GM23248 (cell line): ENCODE measurements at places on chromosomes 13 and 19. TPM values are rescaled to one million over a fixed set of nuclear protein-coding genes. Genes with fewer than 3 reads are reported as not detected.
A peak's percentile ranks its signal among the peaks of the same experiment; 100 is the strongest.

DNA sequence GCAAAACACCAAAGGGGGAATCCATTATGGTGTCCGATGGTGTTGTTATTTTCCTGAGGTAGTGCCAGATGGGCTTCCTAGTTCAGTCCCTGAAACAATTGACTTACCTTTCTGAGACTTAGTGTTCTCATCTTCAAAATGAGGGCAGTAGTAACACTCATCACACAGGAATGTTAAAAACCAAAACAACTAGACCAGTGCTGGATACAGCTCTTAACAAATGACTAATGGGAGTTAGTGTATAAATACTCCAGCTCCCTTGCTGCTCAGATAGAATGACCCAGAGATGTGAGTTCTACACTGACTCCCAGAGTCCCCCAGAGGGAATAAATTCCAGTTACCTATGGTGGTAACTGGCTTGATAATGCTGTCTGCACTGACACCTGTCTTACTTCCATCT is 49.9 kb downstream of the MBD3L2B start:
- peak; percentile 26 for DNase-seq

GRCh38 chr13:70237131-70237530 is 128.9 kb upstream of the KLHL1 start:
- no peak for DNase-seq

GRCh38 chr19:47231215-47232054 is 436 bp upstream of the BBC3 start:
- peak; percentile 93 for DNase-seq

DNA sequence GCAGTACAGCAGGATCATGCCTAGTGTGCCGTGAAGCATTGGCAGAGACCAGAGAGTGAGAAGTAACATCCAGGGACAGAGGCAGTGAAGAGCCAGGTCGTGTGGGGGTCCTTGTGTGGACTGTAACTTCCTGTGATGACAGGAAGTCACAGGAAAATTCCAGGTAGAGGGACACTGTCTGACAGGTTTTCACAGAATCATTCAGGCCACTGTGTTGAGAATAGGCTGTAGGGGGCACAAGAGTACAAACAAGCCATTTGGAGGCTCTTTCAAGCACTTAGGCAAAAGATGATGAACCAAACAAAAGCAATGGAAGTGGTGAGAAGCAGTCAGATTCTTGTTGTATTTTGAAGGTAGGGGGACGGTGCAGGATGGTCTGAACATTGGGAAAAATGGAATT is 46.4 kb downstream of the N4BP2L1 start:
- peak; percentile 27 for DNase-seq

DNA sequence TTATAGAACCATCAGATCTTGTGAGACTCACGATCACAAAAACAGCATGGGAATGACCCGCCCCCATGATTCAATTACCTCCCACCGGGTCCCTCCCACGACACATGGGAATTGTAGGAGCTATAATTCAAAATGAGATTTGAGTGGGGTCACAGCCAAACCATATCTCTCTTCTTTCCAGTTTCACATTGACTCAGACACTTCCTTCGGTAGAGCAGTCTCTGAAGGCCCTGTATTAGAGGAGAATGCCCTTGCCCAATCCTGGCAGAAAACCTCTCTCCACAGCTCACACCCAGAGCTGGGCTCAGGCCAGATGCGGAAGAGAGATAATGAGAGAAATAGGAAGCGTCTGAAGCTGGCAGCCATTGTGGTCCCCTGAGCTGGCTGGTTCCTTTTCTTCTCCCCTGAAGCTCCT is 72.4 kb upstream of the CLDN10 start:
- no peak for DNase-seq

GRCh38 chr19:51009061-51009891 is 7.9 kb upstream of the KLK8 start:
- no peak for DNase-seq

DNA sequence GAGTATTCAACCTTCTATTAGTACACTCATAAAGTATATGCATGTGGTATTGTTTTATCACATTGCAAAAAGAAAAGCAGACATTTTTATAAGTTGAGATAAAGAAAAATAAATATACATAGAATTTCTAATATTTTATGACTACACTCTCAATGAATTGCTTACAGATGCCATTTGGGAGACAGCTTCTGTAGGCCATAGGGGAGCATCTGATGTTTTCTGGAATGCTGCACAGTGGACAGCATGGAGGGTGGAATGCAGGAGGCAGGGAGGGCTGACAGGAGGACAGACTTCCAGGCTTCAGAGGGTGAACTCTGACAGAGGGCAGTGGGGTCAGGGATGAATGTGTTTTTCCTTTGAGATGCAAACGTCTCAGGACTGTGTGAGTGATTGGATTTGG is 45.8 kb downstream of the MIPEP start:
- no peak for DNase-seq

DNA sequence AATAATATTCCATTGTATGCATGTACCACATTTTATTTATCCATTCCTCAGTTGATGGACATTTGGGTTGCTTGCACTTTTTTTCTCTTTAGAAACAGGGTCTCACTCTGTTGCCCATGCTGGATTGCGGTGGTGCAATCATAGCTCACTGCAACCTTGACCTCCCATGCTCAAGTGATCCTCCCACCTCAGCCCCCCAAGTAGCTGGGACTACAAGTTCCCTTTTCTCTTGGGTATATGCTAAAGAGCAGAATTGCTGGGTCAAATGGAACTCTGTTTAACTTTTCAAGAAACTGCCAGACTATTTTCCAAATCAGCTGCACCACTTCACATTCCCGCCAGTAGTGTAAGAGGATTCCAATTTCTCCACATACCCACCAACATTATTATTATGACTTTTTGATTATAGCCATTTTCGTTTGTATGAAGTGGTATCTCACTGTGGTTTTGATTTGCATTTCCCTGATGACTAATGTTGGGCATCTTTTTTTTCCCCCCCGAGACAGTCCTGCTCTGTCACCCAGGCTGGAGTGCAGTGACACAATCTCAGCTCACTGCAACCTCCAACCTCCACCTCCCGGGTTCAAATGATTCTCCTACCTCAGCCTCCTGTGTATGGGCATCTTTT is 7.6 kb upstream of the IPO5 start:
- peak; percentile 32 for DNase-seq

GRCh38 chr19:1360818-1361461 is 22.8 kb upstream of the NDUFS7 start:
- DNase-seq, result peak; percentile 91

GRCh38 chr19:48654299-48655059 is 8.5 kb upstream of the CA11 start:
- no peak for DNase-seq

- DNase-seq, result no peak
Measured at GRCh38 chr13:44464471-44464870, 90.8 kb downstream of the SERP2 start.

DNA sequence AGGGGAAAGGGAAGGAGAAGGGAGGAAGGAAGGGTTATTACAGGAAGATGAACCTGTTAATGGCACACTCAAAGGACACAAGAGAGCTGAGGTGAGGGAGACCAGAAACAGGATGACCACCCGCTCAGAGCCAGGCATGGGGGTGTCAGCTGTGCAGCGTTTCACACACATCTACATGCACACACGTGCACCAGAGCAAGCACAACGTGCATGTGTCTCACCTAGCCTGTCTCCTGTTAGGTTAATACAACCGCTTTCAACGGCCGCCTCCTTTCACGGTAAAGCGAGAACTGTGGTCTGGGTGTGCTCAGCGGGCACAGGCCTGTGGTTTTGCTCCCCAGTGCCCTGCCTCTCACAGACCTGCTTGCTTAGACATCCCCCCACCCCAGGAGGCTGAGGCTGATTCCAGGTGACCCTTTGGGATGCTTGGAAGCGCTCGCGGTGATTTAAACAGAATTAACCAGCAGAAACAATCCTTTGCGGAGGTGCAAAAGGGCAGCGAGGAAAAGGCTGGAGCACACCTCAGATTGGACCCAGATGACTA is 27.4 kb downstream of the IRS2 start:
- no peak for DNase-seq

DNA sequence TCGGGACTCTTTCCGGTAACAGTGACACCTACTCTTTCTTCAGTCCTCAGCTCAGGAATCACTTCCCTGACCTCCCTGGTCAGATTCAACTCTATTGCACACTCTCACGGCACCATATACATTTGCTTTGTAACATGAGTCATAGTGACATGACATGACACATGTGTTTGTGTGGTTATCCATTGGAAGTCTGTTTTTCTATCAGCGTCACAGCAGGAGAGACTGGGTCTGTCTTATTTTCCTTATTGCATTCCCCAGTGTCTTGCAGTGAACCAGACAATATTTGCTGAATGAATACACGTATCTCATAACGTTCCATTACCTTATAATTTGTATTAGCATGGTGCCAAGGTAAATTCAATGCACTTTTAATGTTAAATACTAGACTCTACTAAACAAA is 102.0 kb downstream of the DCLK1 start:
- DNase-seq, result peak; percentile 14

The MIR17HG gene
- total RNA-seq, result 0.43 and 2.5 TPM in 2 replicates

- DNase-seq, result peak; percentile 87
Measured at GRCh38 chr13:41802684-41803444, 158.0 kb downstream of the VWA8 start.

- no peak for DNase-seq
Measured at GRCh38 chr13:50664951-50665350, 178.5 kb downstream of the DLEU7 start.

The RABAC1 gene
- 294 and 405 TPM in 2 replicates for total RNA-seq

The TNNI3 gene
- total RNA-seq, result not detected in 2 replicates

The ZNF486 gene
- total RNA-seq, result 5.8 and 7.5 TPM in 2 replicates

The AMH gene
- not detected in 2 replicates for total RNA-seq

DNA sequence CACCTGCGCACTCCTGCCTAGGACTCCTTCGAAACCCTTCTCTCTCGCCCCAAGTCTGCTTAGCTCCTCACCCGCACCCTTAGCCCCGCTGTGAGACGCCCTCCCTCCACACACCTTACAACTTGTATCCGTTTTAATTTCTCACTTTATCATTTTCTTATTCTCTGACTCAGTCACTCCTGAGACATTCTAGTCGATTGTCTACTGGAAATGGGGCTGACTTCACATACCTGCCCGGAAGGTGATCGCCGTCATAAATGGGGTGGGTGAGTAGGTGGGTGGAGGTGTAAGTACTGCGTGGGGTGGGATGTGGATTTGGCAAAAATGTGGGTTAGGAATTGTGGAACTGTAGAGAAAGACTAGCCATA is 714 bp downstream of the NDFIP2 start:
- DNase-seq, result peak; percentile 32

GRCh38 chr19:1608359-1609102 is 3.3 kb upstream of the UQCR11 start:
- DNase-seq, result peak; percentile 7

The WDR87 gene
- total RNA-seq, result not detected in 2 replicates

DNA sequence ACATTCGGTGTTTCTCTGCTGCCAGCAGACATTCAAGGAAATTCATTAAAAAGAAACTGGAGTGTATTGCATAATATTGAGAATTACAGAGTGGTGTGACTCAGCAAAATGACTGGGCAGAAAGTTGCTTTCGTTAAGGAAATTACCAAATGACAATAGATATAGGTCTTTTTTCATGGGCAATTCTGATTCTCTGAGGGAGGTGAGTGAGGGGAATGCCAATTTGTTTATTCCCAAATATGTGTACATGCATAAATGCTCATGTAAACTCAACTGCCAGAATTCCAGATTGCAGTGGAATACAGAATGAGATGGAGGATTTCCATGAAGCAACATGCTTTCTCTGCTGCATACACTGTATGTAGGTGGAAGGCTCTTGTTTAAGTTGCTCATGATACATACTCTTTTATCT is 1730.1 kb downstream of the SLITRK5 start:
- peak; percentile 78 for DNase-seq

DNA sequence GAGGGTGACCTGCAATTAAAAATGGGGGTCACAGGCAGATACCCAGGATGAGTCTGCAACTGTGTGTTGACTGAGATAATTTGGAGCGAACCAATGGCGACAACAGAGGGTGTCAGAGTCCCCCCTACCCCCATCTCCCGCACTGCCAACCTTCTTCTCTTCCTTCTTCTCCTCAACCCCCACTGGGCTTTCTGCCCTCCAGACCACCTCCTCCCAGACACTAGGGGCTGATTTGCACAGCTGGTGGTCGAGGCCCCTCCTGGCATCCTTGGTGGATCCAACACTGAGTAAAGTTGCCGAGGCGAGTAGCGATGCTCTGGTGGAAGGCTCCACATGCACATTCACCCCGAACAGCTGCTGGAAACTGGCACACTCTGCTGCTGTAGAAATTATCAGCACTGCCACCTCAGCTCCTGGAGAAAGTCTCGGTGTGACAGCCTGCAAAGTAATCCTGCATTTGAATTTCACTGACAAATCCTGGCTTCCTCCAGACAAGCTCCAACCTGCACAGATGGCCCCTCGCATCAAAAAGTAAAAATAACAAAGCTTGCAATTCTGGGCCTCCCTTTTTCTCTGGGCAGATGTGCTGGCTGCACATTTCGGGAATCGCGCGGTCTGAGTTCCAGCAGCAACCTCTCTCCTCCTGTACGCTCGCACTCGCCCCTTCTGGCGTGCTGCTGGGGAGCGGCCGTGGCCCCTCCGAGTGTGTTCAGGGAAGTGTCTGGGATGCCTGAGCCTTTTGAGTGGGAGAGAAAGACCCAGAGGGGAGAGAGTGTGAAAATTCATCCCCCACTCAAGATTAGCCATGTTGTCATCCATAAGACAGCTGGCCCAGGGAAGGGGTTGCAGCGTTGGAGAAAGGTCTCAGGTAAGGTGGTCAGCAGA is 28.5 kb downstream of the CCNE1 start:
- DNase-seq, result no peak

DNA sequence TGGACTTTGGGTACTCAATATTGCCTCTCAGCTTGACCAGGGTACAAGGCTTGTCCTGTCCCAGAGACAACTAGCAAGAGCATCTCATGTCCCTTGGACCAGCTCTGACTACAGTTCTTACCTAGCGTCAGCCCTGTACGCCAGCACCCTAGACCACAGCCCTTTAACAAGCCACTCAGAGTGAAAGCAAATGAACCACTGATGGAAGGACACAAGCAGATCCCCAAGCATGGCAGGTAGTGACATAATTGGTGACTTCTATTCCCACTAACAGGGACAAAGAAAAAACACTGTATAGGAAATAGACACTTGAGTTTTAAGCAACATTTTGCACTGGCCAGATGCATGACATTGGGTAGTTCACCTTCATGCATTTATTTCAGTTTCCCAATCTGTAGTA is 8.8 kb upstream of the LRCH1 start:
- no peak for DNase-seq

DNA sequence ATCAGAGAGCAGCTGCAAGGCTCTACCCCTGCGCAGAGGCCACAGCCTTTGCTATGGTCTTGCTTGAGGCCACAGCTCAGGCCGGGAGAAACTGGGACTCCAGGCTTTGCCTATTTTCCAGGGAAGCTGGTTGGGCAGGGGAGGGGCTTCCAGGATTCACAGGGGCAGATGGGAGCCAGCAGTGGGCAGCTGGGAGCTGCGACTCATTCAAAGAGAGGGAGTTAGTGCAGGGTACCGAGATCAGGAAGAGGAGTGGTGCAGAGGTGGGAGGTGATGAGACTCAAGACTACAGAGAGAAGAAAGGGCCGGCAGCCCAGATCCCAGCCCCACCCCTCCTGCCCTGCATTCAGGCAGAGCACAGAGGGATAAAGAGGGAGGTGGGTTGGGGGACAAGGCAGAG is 12.1 kb downstream of the ADGRE5 start:
- no peak for DNase-seq

GRCh38 chr19:15291089-15291488 is 41.2 kb downstream of the BRD4 start:
- DNase-seq, result peak; percentile 77
